Regular cardiac myocyte (primary cell): ENCODE measurements at places on chromosomes 1 and 21. TPM values are rescaled to one million over a fixed set of nuclear protein-coding genes. Genes with fewer than 3 reads are reported as not detected.

DIPK1A gene
- 20.1 and 27.9 TPM in 2 replicates for total RNA-seq

BMP8B gene
- not detected in 2 replicates for total RNA-seq

PGLYRP4 gene
- not detected in 2 replicates for total RNA-seq

RIMKLA gene
- under 0.01 and 0.28 TPM in 2 replicates for total RNA-seq

CD52 gene
- total RNA-seq = not detected in 2 replicates

FASLG gene
- total RNA-seq = not detected in 2 replicates

PTPRF gene
- 66.5 and 131 TPM in 2 replicates for total RNA-seq

YIPF1 gene
- total RNA-seq = 20.5 and 20.9 TPM in 2 replicates

NGF gene
- 16.9 and 17.3 TPM in 2 replicates for total RNA-seq

PLA2G4A gene
- total RNA-seq = 36.4 and 49.9 TPM in 2 replicates

SLC44A3 gene
- total RNA-seq = 0.38 and 2.5 TPM in 2 replicates
